Osteocyte (in vitro differentiated cells): ENCODE measurements at places on chromosomes 6 and 20. TPM values are rescaled to one million over a fixed set of nuclear protein-coding genes. Genes with fewer than 3 reads are reported as not detected.

Gene VSX1
- total RNA-seq: not detected in 2 replicates

Gene ANKRD66
- total RNA-seq: not detected in 2 replicates

Gene TAGAP
- total RNA-seq: not detected in 2 replicates

Gene ADGB
- not detected in 2 replicates for total RNA-seq

Gene BPI
- 7.7 and 8.5 TPM in 2 replicates for total RNA-seq

GRCh38 chr6:168134560-168135201, 55.7 kb upstream of the FRMD1 start:
- no peak for DNase-seq

DNA sequence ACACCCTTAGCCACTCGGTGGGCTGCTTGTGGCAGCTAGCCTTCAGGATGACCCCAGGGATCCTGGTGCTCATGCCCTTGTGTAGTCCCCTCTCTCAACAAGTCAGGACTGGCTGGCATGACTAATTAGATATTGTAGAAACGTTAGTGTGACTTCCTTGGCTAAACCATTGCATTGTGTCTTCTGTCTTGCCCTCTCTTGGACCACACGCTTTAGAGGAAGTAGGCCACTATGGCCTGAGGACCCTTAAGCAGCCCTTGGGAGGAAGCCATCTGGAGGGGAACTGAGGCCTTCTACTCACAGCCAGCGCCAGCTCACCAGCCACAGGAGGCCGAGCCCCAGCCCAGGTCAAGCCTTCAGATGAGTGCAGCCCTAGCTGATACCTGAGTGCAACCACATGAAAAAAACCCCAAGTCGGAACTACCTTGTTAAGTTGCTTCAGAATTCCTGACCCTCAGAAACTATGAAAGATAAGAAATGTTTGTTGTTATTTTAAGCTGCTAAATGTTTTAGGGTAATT, 10.1 kb downstream of the ANGPT4 start:
- no peak for DNase-seq

GRCh38 chr20:1184638-1185315, at the start of gene TMEM74B:
Gene TMEM74B, minus strand, starts transcription at chr20:1184981. Its CDS starts 1,180 bp downstream, at chr20:1183801.
- DNase-seq: no peak

DNA sequence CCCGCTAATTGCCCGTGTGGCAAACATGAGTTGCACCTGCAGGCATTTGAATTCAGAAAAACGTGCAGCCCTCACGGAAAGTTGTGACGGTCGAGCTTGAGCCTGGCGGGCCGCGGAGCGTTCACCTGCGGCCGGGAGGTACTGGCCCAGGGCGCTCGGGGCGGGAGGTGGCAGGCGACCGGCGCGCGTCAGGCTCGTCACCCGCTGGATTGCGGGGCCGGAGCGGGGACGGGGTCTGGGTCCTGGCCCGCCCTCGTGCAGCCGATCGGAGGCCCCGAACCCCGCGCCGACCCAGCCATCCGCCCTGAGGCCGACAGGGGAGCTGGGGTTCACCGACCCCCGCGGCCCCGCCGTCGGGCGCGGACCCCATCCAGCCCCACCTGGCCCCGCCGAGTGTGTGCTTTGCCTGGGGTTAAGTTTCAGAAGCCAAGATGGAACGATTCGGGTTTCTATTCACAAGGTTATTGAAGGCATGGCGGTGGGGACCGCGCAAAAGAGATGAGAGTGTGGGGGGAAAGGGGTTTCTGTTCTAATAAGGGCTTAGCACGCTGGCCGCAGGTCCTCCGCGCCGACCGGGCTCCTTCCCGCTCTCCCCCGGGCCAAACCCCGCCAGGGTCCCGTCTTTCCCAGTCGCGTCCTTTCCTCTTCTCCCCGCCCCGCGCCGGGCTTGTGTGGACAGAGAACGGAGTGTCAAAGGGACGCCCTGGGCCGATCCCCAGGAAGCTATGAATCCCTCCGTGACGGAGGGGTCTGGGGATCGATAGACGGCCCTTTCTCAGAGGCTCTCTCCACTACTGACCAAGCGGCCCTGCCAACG, 1.6 kb upstream of the HEY2 start:
- DNase-seq: peak; percentile 87

- no peak for DNase-seq
Measured at GRCh38 chr6:108113557-108114519, 39.3 kb upstream of the OSTM1 start.
